ENCODE measurements at places on chromosomes 5 and 9. TPM values are rescaled to one million over a fixed set of nuclear protein-coding genes. Genes with fewer than 3 reads are reported as not detected.

DNA sequence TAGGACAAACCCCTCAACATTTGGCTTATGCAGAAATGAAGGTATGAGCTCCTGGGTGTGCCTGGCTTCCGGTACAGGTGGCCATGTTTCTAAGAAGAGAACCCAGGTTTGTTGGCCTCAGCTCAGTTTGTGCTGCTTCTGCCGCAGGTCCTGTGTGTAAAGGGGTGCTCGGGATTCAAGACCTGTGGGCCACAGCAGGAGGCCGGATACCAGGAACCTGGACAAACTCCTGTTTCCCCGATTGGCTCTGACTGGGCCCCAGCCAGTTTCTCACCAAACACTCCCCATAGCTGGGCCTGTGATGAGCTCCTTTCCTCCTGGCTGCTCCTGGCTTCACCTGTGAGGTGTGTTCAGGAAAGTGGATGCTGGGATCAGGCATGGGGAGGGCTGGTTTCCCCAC, 271.2 kb upstream of the IRX2 start:
- no peak for DNase-seq

SNCAIP gene
- total RNA-seq, result 4.6 TPM

SEMA6A gene
- total RNA-seq, result 13.6 TPM

- DNase-seq, result no peak
Measured at GRCh38 chr5:78626009-78626571, 22.5 kb downstream of the LHFPL2 start.

- DNase-seq, result no peak
Measured at GRCh38 chr9:34652602-34653000, 616 bp downstream of the IL11RA start.

PFDN1 gene
- total RNA-seq, result 116 TPM

SLC6A7 gene
- not detected for total RNA-seq

All from tibial nerve (tissue), 4 donors.